ENCODE measurements at places on chromosomes 12 and 14.

DNA sequence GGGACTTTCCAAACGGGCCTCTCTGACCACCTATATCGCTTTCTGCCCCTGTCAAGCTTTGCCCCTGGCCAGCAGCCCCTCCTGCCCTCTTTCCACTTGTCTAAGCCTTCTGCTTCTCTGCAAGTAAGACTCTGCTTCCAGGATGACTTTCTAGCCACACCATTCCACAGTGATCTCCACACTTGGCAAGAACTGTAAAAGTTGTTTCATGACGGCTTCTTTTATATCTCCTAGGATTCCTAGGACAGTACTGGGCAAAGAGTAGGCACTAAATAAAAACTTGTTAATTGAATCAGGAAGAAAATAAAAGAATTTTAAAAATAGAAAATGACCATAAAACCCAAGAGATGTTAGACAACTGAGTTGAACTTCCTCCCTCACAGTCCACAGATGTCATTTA is 1.8 kb upstream of the PTPN21 start:
- DNase-seq = no peak

DNA sequence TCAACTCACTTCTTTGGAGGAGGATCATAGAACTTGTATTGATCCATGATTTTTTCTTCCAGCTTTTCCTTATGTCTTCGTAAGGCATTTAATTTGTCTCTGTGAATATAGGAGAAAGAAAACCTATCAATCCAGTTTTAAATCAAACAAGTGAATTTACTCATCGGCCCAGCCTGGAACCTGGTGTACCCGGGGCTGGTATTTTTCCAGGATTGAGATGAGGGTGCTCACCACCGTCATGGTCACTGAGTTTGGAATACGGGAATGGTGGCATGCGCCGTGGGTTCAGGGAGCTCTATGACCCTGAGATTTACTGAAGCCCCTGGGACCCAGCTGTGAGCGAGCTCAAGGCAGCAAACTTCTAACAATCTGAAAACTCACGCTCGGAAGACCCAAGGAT is 46.5 kb upstream of the GPR68 start:
- no peak for DNase-seq

DNA sequence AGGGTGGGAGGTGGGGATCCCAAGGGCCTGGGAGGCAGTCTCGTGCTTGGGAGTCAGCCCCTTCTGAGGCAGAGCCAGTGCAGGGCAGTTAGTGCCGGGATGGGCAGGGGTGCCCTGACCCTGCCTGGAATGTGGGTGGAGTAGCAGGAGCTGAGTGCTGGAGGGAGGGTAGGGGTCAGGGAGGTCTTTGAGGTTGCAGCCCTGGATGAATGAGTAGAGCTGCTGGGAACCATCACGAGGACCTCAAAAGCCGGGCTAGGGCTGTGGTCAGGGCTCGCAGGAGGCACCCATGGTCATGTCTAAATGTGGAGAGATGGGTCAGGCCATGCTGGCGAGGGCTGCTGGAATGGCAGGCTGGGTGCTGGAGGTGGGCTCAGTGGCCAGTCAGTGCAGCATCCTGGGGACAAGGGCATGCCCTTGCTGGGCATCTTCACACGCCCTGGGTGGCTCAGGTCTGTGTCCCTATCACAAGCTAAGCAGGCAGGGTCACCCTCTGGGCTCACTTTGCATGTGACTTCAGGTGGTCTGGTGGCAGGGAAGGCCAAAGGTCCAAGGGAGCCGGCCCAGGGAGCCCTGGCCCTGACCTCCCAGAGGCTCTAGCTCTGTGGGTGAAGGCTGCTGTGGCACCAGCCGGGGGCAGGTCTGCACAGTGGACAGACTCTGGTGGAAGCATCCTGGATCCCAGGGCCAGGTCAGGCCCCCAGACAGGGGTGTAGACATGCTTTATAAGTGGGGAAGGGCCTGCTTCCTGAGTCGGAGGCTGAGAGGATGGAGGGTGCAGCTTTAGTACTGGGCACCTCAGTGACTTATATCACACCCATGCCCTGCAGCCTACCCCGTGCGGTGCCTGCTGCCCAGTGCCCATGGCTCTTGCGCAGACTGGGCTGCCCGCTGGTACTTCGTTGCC is 24.5 kb downstream of the PAPLN start:
- peak; percentile 32 for DNase-seq

DNA sequence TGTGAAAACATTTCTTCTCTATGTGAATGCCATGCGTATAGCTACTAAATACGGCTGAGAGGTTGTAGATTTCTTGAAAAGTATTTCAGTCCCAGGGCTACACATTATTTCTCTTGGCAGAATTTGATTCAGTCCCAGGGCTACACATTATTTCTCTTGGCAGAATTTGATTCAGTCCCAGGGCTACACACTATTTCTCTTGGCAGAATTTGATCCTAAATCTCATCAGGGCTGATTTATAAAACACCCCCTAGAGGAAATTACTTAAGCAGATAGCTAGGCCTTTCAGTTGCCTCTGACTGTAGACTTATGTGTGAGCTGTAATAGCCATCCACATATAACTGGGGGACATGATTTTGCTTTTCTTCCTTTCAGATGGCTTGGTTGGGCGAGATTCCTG is 50.4 kb downstream of the AK7 start:
- no peak for DNase-seq

- no peak for DNase-seq
Measured at GRCh38 chr14:92601131-92601710, 87.6 kb downstream of the RIN3 start.

- no peak for DNase-seq
Measured at GRCh38 chr12:33223956-33224355, 215.7 kb downstream of the SYT10 start.

- DNase-seq = no peak
Measured at GRCh38 chr12:39792938-39793337, 173.3 kb upstream of the ABCD2 start.

- peak; percentile 11 for DNase-seq
Measured at GRCh38 chr12:53120685-53121525, 17.6 kb downstream of the SOAT2 start.

- no peak for DNase-seq
Measured at GRCh38 chr14:105529569-105530284, 3.3 kb downstream of the TMEM121 start.

DNA sequence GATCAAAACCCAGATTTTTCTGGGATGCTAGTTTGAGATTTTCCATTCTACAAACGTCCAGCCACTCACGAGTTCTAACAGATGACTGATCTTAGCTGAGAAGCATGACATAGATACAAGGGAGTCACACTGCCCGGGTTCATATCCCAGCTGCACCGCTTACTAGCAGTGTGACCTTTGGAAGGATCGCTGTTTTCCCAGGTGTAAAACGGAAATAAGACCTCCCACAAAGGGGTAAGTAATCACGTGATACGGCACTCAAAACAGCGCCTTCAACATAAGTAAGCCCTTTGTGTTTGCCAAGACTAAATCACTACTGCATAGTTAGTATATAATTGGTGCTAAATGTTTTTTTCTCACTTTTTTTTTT is 624 bp upstream of the PWP1 start:
- DNase-seq = no peak

- DNase-seq = no peak
Measured at GRCh38 chr12:99523853-99524252, 123.7 kb upstream of the GARIN6 start.

GRCh38 chr12:15863372-15863771 is 18.8 kb upstream of the STRAP start:
- DNase-seq = no peak

GRCh38 chr12:59431266-59431665 is 164.6 kb upstream of the SLC16A7 start:
- no peak for DNase-seq

GRCh38 chr14:98847521-98848468 is 424.2 kb downstream of the BCL11B start:
- no peak for DNase-seq

- DNase-seq = peak; percentile 4
Measured at GRCh38 chr12:34605510-34605887, 583.2 kb downstream of the ALG10 start.

GRCh38 chr12:127592245-127592644 is 674.7 kb upstream of the TMEM132C start:
- DNase-seq = no peak

GRCh38 chr14:61479746-61480502 is 158.5 kb downstream of the PRKCH start:
- DNase-seq = no peak

- DNase-seq = no peak
Measured at GRCh38 chr12:124707316-124707715, 139.9 kb upstream of the NCOR2 start.

- DNase-seq = peak; percentile 62
Measured at GRCh38 chr14:74614508-74615495, 2.8 kb upstream of the LTBP2 start.

DNA sequence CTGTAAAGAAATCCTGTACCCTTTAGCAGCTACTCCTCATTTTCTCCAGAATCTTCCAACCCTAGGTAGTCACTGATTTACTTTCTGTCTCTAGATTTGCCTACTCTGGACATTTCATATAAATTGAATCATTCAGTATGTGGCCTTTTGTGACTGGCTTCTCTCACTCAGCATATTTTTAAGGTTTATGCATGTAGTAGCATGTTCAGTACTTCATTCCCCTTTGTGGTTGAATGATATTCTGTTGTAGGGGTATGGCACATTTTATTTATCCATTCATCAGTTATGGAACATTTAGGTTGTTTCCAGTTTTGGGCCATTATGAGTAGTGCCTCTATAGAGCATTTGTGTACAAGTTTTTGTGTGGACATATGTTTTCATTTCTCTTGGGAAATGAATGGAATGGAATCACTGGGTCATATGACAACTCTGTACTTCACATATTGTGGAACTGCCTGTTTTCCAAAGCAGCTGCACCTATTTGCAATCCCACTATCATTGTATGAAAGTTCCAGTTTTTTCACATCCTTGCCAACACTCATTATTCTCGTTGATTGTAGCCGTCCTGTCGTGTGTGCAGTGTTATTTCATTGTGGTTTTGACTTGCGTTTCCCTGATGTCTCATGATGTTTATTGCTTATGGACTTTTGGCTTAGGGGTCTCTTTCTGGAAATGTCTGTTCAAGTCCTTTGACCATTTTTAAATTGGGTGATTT is 57.2 kb downstream of the ATF7IP start:
- no peak for DNase-seq
